ENCODE measurements at places on chromosomes 6 and 20.

DNA sequence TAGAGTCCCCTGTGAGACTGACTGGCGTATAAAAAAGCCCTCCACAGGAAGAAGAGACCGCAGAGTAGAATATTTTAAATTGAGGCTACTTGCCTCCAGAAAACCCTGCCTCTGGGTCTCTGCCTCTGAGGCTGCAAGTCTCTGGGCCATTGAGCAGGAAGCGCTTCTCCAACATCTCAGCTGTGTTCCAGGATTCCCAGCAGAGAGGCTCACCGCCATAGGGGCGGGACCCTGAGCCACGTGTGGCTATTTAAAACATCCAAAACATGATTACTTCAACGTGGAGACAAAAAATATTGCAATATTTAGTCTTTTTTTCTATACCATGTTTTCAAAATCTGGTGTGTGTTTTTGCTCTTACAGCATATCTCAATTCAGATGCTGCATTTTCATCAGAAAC lies 59.4 kb downstream of the GNAS-AS1 start:
- DNase-seq: no peak

DNA sequence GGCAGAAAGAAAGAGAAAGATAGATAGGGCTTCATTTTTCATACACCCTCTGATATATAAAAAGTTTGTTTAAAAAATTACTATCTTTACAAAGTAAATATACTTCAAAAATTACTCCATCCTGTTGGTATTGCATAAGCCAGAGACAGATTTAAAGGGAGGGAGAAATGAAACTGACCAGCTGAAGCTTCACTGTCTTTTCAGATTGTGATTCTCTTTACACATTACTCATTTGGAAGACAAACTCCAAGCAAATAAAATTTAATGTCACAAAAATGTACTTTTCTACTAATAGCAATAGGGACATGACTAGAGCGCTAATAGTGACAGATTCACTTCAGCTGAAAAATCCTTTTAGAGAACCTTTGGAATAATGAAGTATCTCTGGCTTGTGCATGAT lies 38.6 kb upstream of the MARCKS start:
- DNase-seq: peak; percentile 45

GRCh38 chr6:24228681-24229255 lies 102.8 kb downstream of the NRSN1 start:
- DNase-seq: peak; percentile 18

GRCh38 chr6:98816799-98817198 lies 17.6 kb upstream of the POU3F2 start:
- no peak for DNase-seq

- DNase-seq: no peak
These were observed 306.3 kb downstream of the PHF3 start for GRCh38 chr6:63941747-63942470.

- no peak for DNase-seq
These were observed 125.9 kb upstream of the JAG1 start for GRCh38 chr20:10799735-10800134.

- DNase-seq: peak; percentile 12
These were observed 9.0 kb upstream of the DDX27 start for GRCh38 chr20:49210101-49210756.

- no peak for DNase-seq
These were observed 47.9 kb upstream of the ISM1 start for GRCh38 chr20:13173201-13173600.

DNA sequence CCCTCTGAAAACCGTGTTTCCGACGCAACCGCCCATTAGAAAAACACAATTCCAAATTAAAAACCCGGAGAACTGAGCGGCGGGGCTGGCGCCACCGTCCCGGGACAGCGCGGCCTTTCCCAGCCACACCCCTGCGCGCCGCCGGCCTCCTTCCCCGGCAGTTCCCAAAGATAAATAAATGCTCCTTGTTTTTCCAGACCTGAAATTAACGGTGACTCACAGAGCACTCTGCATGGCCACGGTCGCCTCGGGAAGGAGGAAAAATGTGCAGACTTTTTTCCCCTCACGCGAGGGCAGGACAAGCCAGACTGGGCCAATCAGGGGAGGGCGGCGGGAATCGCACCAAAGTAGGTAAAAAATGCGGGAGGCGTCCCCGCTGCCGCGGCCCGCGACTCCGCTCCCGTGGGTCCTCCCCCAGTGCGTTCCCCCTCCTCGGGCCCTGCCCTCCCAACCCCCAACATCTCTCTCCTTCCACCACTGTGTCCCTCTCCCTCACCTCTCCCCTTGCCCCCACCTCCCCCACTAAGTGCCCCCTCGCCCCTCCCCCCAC lies 828 bp upstream of the DSTN start:
- peak; percentile 92 for DNase-seq

DNA sequence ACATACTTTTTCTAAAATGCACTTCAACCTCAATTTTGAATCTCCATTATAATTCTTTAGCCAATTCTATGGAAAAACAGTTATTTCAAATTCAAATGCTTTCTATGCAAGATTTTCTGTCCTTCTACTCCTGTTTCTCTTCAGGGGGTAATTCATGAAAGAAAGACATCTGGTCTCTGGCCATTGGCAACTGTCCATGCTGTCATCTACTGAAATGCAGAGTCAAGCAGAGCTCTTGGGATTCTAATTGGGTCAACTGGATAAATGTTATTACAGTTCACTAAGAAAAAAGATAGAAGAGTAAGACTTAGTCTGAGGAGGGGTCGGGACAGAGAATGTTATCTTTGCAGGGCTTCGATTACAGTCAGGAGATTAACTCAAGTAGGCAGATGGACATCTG lies 22.0 kb upstream of the BMP5 start:
- DNase-seq: no peak

- DNase-seq: peak; percentile 70
These were observed 2.3 kb downstream of the BMP6 start for GRCh38 chr6:7727946-7728854.

DNA sequence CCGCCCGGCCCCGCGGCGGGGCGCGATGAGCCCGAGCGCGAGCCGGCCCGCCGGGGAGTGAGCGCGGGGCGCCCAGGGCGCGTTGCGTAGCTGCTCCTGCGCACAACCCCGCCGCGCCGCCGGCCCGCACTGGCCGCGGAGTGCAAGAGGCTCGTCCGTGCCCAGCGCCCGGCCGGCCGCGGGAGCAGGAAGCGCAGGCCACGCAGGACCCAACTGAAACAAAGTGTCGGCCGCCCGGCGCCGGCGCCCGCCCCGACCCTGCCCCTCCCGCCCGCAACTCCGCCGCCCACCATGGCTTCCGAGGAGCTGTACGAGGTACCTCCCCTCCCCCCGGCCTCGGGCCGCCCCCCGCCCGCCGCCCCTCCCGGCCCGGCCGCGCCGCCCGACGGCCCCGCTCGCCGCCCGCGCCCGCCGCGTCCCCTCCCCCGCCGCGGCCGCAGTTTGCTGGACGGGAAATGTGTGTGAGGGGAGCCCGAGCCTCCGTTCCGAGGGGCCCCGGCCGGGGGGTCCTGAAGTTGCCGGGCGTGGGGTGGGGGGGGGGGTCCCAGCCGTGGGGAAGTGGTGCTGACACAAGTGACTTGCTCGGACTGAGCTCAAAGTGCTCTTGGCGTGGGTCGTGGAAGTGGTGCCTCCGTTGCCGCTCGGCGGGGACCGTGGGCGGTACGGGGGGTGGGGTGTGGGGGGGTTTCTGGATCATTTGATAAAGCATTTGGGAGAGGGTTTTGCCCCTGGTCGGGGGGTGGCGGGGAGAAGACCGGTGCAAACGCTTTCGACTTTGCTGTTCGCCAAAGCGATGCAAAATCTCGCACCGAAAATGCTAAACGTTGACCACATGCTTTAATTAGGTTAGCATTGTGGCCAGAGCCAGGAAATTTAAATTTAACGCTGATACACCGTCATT lies 539 bp downstream of the CDYL start:
- DNase-seq: peak; percentile 46

DNA sequence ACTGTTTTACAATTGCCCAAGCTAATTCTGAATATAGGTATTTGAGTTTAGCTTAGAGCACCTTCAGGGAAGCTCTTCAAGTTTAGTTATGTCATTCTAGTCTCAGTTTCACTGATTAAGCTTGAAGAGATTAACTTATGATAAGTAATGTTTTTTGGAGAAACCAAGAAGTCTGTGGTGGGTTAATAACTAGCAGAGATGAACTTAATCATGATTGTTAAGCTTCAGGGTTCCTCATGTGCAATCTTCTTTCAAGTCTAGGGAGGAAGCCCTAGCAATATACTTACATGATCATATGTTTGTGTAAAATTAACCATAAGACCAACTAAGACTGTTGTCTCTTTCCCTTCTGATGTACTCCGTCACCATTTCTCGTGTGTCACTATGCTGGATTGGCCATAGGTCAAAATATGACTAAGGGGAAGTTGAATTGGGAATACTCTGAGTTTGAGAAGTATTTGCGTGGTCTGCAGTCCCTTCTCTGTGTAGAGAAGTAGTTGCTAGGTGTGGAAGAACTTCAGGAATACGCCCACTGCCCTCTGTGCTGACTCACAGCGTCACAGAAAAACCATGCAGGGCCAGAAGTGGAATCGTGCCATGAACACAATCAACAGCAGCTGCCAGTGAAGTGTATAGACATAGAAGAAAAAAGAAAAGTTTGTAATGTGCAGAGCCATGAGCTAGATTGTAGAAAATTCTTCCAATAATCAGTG lies 88.3 kb downstream of the SH3BGRL2 start:
- DNase-seq: peak; percentile 10

- DNase-seq: no peak
These were observed 189.5 kb upstream of the SLC24A3 start for GRCh38 chr20:19022791-19023448.
